Liver (tissue), 10 donors: ENCODE measurements at places on chromosomes 7 and 10.

- DNase-seq = no peak
Observed at GRCh38 chr10:64090865-64091264, 569.7 kb downstream of the REEP3 start.

DNA sequence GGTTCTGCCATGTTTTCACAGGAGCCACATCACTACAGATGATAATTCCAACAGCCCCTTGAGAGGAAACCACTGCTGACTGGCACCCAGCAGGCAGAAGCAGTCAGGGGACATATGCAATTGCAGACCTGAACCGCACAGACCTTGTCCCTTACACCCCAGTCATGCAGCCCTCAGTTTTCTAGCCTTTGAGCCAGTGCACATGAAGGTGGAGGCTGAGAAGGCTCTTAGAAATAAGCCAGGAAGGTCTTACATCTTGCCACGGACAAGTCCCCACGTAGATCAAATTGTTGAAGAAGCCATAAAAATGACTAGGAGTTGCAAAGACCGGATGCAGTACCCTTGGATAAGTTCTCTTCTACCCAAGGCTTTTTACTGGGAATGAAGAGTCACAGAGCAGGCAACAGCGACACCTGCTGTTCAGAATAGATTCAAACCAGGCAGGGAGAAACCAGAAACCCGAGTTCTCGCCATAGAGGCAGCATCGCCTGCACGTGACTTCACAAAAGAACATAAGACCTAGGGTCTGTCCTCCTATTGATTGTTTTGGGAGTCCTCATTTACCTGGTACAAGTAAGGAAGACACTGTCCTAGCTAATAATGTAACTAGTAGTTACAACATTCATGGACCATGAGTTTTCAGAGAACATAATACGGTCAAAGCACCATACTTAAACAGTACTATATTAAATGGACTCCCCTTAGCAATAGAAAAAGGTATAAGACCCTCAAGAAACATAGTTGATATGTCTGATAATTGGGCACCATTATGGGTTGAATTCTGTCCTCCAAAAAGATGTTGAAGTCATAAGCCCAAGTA is 11.1 kb downstream of the STEAP1B start:
- peak; percentile 76 for DNase-seq

DNA sequence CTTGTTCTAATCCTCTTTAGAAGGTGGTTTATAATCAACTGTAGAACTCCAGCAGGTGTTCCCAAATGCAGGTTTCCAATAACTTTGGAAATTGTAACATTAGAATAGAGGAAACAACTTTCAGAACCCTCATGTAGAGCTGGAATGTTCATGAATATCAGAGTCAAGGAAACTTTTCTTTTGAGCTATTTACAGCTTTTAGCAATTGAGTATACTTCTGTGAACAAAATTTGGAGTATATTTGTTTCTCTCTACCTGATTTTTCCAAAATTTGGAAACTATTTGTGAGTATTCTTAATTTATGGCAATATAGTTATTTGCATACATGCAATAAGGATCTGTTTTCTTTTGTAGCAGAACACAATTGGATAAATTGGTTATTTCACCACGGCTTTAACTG is 2.8 kb upstream of the CFAP43 start:
- DNase-seq = no peak

DNA sequence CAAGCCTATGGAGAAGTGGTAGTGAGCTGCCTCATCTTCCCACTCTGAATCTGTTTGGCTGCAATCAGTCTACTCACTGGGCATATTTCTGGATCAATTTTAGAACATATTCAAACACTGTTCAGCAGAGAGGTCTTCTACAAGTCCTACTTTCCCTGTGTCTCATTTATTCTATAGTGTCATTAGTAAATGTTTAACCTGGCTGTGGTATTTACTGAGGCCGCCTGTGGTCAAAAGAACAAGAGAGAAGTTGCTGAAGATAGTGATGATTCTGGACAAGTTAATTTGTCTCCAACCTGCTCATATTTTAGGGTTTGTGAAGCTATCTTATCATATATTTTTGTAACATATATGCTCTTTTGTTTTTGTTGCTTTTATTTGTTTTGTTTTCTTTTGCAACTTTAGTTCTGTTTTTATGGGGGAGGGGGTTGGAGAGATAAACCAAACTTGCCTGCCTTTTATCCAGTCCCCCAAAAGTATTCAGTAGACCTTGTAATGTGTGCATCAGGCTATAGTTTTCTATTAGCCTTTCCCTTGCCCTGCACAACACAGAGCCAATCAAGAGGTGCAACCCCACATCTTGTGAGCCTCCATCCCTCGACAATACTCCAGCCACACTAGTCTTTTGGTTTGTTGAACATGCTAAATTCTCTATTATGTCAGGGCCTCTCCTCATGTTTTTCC is 362.8 kb upstream of the MBL2 start:
- DNase-seq = no peak
